ENCODE measurements at places on chromosomes 6 and 20. TPM values are rescaled to one million over a fixed set of nuclear protein-coding genes. Genes with fewer than 3 reads are reported as not detected.

Gene MMP24
- 0.86 TPM for total RNA-seq

Gene RBPJL
- total RNA-seq = not detected

Gene PLN
- total RNA-seq = not detected

Gene WFDC10B
- total RNA-seq = not detected

Gene GPR63
- 3.0 TPM for total RNA-seq

Gene C6orf58
- 0.39 TPM for total RNA-seq

Gene TPBG
- total RNA-seq = 33.2 TPM

Gene MYMX
- not detected for total RNA-seq

Measured in Daoy (cell line).